ENCODE measurements at places on chromosomes 6 and 20.

GRCh38 chr20:38180781-38181180 lies 15.7 kb upstream of the TGM2 start:
- DNase-seq, result no peak

- DNase-seq, result no peak
Observed at GRCh38 chr6:163655217-163656121, 241.0 kb downstream of the QKI start.

- DNase-seq, result no peak
Observed at GRCh38 chr6:6579281-6579680, 9.2 kb upstream of the LY86 start.

GRCh38 chr6:29628419-29629281 lies 4.3 kb downstream of the GABBR1 start:
- peak; percentile 34 for DNase-seq

- no peak for DNase-seq
Observed at GRCh38 chr20:8812817-8813216, 256.1 kb upstream of the PLCB4 start.

- no peak for DNase-seq
Observed at GRCh38 chr20:7629880-7630279, 310.4 kb downstream of the HAO1 start.

- no peak for DNase-seq
Observed at GRCh38 chr20:62787866-62788265, 8.4 kb upstream of the MRGBP start.

- DNase-seq, result no peak
Observed at GRCh38 chr6:144435602-144436426, 150.7 kb downstream of the UTRN start.

DNA sequence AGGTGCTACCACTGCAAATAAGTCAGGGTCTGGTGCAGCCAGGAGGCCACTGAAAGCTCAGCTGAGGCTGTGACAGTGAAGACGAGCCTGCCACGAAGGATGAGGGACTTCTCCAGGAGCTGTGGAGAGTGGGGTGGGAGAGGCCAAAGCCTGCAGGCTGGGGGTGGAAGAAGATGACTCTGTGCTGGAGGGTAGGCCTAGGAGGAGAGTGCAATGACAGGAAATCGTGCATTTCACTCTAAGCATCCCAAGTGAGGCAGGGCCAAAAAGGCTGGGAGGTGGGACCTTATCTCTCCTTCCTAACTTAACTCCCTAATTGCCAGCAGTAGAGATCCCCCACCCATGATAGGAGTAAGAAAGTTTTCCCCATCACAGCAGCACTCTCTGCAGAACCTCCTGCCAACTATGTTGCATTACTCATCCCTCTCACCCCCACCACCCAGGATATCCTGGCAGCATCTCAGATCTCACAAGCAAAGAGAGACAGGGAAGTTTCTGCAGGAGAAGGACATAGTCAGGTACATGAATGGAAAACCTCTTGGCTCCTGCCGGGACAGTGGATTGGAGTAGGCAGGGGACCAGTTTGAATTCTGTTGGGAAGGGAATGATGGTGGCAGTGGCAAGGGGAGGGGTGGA lies 466.2 kb downstream of the CDH26 start:
- no peak for DNase-seq

GRCh38 chr20:15026759-15027158 lies 689.3 kb upstream of the FLRT3 start:
- no peak for DNase-seq

- DNase-seq, result no peak
Observed at GRCh38 chr20:15200147-15200565, 862.7 kb upstream of the FLRT3 start.

- DNase-seq, result no peak
Observed at GRCh38 chr6:18347021-18347577, 40.1 kb upstream of the RNF144B start.

DNA sequence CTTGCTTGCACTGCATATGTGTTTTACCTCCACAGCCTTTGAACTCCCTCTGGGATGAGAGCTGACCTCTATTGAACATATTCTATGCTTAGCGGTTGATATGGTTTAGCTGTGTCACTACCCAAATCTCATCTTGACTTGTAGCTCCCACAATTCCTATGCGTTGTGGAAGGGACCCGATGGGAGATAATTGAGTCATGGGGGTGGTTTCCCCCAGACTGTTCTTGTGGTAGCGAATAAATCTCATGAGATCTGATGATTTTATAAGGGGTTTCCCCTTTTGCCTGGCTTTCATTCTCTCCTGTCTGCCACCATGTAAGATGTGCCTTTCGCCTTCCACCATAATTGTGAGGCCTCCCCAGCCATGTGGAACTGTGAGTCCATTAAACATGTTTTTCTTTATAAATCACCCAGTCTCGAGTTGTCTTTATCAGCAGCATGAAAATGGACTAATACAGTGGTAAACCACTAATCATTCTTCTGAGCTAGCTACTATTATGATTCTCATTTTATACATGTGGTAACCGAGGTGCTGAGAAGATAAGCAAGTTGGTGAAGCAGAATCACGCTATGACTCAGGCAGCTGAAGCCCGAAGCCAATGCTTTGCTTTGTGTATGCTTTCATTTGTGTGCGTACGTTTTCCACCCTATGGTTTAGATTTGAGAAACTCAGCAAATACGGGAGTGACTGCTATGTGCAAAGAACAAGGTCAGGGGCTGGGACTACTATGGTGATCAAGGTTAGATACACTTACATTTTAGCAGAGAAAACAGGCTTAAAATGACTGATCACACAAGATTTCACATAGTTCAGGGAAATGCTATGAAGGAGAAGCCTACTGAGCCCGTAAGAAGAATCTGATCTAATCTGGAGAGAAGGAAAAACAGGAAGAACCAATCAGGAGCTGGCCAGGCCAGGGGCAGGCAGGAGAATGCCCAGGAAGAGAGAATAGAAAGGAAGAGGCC lies 363.5 kb downstream of the ESR1 start:
- peak; percentile 90 for DNase-seq

DNA sequence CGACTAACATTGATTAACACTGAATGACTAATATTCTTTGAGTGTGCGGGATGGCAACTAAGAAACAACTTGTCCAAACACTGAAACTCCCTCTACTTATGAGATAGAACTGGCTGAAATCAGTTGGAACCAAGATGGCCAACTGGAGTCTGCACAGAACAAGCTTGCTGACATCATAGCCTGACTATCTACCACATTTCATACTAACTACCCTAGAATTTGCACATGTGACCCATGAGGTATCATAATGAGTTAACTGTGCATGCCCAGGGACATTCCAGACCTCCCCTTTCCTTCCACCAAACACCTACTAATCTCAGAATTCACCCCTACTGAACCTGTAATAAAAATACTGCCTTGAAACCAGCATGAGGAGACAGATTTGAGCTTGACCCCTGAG lies 43.2 kb downstream of the PHIP start:
- no peak for DNase-seq

GRCh38 chr6:167757249-167757648 lies 69.5 kb upstream of the AFDN start:
- DNase-seq, result no peak

GRCh38 chr6:91678679-91679446 lies 1092.0 kb upstream of the MAP3K7 start:
- DNase-seq, result no peak

GRCh38 chr20:53087037-53087777 lies 115.0 kb downstream of the TSHZ2 start:
- DNase-seq, result no peak

GRCh38 chr6:12614456-12614855 lies 102.1 kb upstream of the PHACTR1 start:
- DNase-seq, result no peak

DNA sequence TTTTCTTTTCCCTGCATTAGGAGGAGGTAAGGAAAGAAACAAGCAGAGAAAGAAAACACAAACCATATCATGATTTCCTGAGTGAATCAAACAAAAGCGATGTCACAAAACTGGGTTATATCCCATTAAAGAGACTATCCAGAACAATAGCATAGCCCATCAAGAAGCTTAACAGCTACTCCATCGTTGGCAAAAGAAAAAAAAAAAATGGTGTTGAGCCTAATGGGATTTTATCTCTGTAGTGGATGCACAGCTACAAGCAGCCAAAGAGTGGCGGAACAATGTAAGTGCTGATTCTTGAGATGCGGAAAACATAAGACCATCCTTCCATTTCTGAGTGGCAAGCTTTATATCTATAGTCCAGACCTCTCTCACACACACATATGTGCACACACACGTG lies 106.2 kb upstream of the NRSN1 start:
- no peak for DNase-seq

GRCh38 chr6:166443166-166443565 lies 60.4 kb upstream of the MPC1 start:
- no peak for DNase-seq

DNA sequence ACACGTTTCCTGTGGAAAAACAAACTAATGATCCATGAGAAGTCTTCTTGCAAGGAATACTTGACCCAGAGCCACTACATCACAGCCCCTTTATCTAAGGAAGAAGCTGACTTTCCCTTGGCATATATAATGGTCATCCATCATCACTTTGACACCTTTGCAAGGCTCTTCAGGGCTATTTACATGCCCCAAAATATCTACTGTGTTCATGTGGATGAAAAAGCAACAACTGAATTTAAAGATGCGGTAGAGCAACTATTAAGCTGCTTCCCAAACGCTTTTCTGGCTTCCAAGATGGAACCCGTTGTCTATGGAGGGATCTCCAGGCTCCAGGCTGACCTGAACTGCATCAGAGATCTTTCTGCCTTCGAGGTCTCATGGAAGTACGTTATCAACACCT lies 35.4 kb downstream of the GCNT2 start:
- no peak for DNase-seq

- DNase-seq, result no peak
Observed at GRCh38 chr6:137424251-137424650, 69.9 kb downstream of the OLIG3 start.

- no peak for DNase-seq
Observed at GRCh38 chr6:155454008-155454407, 1.6 kb downstream of the NOX3 start.

DNA sequence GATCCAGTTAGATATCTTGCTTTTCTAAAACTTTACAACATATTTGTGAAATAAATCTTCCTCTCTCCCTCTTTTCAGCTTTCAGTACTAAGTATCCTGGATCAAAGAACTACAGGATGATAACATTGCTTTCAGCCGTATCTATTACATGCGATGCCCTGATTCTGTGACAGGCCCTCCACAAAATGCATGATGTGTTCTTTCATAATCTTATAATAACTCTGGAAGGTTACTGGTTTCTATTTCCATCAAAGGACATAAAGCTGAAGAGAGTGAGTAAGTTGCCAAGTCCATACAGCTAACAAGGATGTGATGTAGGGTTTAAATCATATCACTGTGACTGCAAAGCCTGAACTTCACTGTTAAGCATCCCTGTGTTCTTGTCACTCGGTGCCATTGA lies 62.9 kb upstream of the ADGRG6 start:
- DNase-seq, result no peak

DNA sequence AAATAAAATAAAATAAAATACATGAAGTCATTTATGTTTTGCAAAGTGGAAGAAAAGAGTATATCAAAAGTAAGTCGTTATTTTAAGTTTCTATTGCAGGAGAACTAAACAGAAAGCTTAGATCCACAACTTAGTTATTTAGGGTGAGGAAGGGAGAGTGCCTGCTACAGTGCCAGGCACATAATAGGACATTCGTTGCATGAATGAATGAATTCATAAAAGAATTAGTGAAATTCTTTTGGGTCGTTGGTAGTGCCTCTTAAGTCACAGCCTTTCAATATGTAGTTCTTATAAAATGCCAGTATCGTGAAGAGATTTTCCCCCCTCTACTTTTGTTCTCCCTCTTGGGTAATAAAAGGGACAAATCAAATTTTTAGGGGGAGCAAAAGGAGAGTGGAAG lies 29.1 kb downstream of the SF3B5 start:
- no peak for DNase-seq

- no peak for DNase-seq
Observed at GRCh38 chr20:38248133-38248532, 12.4 kb downstream of the KIAA1755 start.

- DNase-seq, result no peak
Observed at GRCh38 chr6:105382958-105383357, 19.9 kb downstream of the PREP start.

DNA sequence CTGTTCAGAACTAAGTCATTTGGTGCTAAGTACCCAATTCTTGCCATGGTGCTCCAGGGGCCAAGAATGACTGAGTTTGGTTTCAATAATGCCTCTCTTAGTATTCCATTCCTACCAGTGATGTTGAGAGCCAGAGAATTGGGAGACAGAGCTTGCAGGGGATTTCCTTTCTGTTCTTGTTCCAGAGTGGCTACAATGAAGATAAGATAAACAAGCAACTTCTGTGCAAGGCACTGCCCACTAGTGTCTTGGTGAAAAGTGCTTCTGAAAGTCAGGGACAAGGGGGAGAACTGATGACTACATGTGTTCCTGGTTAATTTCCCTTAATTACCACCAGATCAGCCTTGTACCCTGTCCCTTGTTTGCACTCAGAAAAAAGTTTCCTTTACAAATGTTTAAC lies 421.6 kb downstream of the BCKDHB start:
- DNase-seq, result no peak

DNA sequence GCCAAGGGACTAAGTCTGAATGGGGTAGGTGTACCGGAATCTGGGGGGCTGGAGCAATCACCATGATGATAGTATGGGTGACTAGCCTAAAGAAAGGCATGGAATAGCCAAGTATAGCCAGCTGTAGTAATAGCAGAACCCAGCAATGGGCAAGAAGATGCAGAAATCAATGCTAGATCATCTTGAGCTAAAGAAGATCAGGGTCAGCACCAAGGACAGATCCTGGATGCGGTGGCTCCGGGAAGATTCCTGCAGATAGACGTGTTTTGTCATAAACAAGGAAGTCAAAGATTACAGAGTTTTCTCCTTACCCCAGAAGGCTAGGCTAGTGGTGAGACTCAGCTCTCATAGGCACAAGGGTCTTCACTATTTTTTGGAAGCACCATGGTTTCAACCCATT lies 561.6 kb upstream of the CHD6 start:
- DNase-seq, result no peak

DNA sequence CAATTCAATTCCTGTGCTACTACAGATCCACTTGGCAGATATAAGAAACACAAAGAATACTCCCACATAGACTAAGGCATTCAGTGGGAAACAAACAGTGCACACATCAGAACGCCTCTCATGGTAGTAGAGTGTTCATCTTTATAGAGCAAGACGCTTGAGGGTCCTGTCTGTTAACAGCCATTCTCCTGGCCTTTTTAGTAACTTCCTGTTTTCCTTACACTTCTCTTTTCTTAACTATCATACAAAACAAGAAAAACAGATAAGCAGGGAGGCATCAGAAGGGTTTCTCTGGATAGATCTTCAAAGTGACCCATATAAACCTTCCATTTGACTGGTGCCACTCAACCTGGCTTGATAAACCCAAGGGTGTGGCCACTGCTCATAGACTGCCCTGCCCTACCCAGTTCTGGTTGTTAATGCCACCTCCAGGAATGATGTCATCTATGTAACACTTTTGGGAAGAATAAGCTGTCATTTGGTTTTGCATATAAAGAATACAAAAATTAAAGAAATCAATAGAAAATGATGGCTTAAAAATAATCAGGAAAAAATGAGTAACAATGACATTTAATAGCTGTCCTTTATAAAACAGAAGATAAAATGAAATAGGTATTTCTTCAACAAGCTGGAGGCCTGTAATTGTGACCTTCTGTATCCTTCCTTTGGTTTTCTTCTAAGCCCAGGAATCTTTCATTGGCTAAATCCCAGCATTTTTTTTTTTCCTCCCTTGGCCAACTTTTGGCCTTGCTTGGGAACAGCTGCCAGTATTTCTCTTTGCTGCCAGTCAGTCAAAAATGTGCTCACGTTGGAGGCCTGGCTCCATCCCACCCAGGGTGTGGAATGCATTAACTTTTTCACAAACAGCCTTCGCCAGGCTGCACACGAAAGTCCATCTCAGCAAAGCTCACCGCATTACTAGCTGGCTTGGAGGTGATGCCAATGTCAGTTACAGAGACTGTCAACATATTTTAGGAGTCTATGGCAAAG lies 103.5 kb downstream of the GJA10 start:
- DNase-seq, result no peak

Data from CD4-positive, alpha-beta T cell treated with Interleukin-4 for 4 hours (primary cell).